ENCODE measurements at places on chromosomes 1 and 21. TPM values are rescaled to one million over a fixed set of nuclear protein-coding genes. Genes with fewer than 3 reads are reported as not detected.

DNA sequence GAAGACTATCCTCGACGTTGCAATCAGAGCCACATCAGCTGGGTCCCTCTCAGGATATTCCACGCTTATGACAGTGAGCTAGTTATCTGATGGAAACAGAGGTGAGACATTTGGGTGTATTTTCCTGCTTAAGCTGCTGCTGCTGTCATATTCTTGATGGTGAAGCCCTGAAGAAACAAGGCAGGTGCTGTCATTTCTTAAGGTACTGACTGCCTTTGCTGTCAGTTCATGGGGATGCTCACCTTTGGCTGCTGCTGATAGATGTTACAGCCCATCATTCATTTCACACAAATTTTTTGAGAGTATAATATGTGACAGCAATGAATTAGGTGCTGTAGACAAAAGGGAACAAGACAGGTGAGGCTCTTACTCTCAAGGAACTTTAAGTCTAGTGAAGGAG lies 577.4 kb downstream of the LMO4 start:
- no peak for DNase-seq

DNA sequence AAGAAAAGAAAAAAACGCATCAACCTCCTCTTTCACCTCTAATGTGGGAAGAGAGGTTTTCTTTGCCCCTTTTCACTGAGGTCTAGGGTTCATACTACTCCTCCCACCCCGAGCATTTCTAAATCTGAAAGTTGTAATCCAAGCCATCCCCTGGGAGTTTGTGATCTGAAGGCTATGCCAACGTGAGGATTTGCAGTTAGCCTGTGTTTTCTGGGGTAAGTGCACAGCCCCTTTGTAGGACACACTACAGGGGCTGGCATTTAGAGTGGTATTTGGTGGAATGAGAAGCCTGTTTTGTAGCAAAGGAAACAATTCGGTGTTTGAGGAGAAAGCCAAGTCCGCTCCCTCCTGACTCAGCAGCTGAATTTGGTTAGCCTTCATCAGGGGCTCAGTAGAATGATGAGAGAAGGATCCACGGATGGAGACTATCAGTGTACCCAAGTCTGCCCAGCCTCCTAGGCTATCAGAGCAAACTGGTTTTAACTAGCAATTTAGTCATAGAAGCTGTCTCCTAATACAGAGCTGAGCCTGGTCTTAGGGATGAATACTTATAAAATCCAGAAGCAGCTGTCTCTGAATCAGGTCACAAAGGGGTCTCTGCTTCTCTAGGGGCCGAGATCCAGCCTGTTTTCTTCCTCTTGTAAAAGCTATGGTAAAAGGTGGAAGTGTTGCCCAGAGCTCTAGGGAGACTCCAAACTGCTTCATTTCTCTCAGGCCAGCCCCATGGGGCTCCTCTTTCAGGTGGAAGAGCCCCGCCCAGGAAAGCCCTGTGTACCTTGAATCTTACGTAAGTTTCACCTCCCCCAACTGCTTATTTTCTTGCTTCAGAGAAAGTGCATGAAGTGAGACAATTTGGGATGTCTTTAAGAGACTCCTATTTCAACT lies 2.1 kb downstream of the PCP4L1 start:
- no peak for DNase-seq

DNA sequence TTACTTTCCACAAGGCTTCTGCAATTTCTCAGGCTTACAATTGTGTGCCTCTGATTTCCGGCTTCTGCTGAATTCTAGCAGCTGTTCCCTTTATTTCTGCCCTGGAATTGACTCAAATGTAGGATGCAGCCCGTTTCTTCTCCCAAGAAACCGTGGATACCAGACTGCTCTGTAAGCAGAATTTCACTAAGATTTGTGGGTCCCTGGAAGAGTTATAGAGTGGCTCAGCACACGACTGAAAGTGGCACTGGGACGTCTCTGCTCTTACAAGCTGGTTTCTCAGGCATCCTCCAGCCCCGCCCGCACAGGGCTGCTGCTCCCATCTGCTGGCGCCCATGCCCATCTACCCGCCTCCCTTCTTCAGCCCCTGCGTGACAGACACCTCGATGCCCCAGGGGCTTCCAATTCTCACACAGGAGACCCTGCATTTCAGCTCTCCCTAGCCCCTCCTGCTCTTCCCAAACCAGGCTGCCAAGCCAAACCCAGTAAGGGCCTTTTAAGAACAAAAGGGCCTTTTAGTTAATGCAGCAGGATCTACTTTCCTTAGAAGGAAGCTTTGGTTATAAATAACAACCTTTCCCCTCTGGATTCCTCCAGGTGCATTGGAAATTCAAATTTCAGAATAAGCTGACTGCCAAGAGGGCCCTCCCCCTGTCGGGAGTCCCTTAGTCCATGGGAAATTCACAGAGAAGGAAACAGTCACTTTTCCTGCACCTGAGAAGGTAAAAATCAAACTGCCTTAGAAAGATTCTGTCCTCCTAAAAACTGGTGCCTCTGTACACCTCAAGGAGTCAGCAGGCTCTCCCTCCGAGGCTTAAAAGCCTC lies 45.4 kb upstream of the TENT5B start:
- no peak for DNase-seq

DNA sequence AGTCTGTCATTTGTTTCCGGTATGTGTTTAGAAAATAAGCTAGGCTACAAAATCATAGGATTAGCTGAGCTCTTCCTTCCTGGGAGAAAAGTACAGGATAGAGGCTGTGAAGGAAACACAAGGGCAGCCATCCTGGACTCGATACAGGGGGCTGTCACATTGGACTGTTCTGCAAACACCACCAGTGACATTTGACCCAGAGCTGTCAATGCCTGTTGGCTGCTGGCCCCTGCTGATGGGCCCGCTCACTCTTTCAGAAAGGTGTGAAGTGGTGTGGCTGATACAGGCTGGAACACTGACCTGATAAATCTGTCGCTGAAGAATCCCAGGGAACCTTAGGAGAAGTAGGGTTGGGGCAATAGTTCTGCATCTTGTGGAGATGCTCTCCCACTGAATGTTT lies 183.1 kb downstream of the RHOU start:
- DNase-seq = no peak

GRCh38 chr1:81551946-81552345 lies 248.8 kb upstream of the ADGRL2 start:
- no peak for DNase-seq

GRCh38 chr21:41048623-41049022 lies 119.3 kb upstream of the BACE2 start:
- no peak for DNase-seq

DNA sequence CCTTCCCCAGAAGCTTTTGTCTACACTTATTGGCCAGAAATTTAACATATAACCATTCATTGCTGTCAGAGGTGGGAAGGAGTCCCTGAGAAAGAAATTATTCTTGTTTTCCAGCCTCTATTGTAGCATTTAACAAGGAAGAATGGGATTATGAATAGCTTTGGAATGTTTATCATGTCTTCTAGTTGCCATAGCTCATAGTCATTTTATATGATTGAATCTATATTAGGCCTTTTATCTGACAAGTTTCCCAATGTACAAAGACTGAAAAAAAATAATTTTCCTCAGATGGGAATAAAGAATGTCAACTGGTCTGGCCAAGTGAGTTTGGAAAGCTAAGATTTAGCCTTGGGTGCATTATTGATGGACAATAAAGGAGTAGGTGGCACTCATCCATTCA lies 28.3 kb downstream of the PTPRC start:
- DNase-seq = no peak

- DNase-seq = no peak
These were observed 9.4 kb upstream of the TAL1 start for GRCh38 chr1:47241114-47242113.

- no peak for DNase-seq
These were observed 259.7 kb upstream of the VAMP3 start for GRCh38 chr1:7511381-7511780.

MIXL1 gene
- total RNA-seq = not detected

JAM2 gene
- 0.83 TPM for total RNA-seq

NTNG1 gene
- 2.3 TPM for total RNA-seq

RHOU gene
- total RNA-seq = 0.83 TPM

OR14K1 gene
- not detected for total RNA-seq

MRPS15 gene
- total RNA-seq = 46.1 TPM

MEGF6 gene
- total RNA-seq = 0.56 TPM

BMP8B gene
- not detected for total RNA-seq

CRNN gene
- total RNA-seq = not detected
